Glomerular endothelial cell (primary cell): ENCODE measurements at places on chromosomes 6 and 20.

DNA sequence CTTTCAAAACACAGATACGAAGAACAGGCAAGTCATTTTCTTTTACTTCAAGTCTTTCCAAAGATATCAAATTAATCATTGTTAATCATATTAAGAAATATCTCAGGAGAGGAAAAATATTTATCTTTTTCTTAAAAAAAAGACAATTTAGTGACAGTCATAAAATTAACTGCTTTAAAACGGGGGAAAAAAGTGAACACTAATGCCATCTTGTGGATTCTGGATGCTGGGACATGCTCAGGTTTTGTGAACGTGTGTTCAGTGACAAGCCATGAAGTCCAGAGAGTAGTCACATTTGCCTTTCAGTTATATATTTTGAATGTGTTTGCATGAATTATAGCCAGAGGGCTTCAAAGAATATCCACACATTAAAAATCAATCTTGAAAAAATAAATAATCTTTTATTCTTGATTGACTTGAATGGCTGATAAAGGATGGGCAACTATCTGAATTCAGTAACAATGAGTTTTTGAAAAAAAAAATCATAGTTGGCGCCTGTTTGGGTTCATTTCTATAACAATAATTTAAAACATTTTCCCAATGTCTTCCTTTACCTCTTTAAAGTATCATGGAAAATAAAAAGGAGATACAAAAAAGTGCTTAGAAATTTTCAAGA, 74.7 kb upstream of the NOX3 start:
- no peak for DNase-seq

DNA sequence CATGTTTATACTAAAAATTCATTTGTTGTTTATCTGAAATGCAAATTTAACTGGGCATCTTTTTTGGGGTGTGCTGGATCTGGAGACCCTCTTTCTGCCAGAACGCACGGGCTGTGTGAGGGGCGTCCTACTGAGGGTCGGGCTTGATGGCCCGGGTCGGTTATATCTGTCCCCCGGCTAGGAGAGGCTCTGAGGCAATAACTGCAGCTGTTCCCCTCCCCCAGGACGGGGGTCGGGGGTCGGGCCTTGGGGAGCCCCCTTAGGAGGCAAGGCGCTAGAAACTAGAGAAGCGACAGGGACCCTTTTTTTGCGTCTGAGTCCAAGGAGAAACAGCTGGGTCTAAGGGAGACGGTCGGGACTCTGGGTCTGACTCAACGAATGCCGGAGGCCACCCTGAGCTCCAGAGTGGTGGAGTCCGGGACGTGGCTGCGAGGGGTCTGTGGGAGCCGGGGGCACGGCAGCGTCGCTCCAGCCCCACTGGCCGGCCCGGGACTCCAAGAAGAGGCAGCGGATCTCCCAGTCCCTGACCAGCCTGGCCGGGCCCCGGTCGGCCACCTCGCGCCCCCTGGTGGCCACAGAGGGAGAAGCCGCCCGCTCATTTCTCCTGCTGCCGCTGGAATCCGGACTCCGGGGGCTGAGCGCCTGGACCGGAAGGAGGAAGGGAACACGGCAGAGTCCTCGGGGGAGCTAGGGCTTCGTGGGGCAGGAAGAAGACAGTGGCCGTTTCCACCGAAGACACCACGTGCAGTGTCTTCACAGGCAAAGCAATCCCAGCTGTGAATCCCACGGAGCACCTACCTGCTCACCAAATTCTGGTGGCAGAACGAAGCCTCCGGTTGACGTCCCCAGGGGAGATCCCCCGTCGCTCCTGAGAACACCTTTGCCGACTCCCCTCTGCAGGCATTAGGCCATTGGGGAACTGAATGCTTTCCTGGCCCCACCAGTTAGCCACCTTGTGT, 24.0 kb upstream of the SCML4 start:
- DNase-seq = no peak

DNA sequence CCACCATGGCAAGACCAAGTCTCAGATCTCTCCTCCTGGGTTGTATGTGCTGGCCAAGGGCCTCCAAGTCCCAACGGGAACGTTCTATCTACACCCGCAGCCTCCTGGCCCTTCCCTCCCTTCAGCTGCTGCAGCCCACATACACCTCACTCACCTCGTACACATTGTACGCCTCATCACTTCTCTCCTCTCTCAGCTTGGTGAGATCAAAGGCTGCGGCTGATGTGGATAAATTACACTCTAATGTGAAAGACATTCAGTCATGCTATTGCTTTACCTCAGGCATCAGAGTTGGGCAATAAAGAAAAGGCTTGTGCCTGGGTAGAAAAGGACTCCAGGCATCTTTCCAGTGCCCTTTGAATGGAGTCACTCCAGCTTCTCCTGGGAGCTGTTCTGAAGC, 135.3 kb upstream of the FOXQ1 start:
- DNase-seq = no peak

- DNase-seq = no peak
These were observed 64.9 kb upstream of the NUP153 start for GRCh38 chr6:17771609-17772008.

DNA sequence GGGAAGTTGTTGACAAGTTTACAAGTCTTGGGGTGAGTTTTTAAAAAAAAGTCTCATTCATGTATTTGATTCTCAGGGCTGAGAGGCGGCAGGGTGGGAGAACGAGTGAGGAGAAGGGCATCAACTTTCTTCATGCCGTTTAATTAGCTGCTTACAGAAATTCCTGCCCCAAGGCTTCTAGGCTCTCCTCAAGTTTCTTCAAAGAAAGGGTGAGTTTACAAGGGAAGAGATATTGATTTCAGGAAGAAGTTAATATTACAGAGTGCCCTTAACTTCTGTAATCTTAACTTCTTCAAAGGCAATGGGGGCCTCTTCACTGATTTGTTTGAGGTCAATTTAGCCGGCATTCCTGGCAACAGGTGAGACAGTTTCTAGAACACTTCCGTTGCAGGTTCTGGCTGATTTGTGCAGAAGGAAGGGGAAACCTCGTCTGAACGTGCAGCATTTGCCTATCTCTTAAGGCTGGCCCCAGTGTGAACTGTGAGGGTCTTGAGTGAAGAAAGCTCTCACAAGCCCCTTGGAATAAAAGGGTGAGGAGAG, 3.4 kb upstream of the COL12A1 start:
- DNase-seq = no peak

DNA sequence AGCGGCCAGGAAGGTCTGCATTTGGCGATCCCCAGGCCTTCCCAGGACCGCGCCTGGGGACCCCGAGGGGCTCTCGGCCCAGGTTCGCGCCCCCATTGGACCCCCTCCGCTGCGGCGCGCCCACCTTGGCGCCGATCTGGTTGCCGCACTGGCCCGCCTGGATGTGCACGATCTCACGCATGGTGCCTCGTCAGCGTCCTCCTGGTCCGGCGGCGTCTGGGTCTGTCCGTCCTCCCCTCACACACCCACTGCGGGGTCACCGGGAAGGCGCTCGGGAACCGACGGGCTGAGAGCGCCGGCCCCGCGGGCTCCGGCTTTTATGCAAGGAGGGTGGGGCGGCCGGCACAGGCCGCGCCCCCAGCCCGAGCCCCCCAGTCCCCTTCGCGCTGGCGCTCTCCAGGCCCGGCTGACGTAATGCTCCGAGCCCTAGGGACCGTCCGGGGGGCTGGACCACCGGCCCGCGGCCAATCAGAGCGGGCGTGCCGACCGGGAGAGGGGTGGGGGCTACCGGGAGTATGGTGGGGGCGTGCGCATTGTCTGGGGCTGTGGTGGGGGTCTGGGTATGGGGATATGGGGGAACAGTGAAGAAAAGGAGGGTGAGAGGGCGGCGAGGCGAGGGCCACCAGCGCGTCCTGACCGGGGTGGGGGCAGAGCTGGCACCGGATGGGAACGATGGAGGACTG, at the start of gene TUBB2B:
TSS of gene TUBB2B (minus strand) at position 291 of the 683 bp plus-strand sequence. CDS start at position 181, 110 bp downstream.
- no peak for DNase-seq

- no peak for DNase-seq
These were observed 61.6 kb downstream of the SNAP25 start for GRCh38 chr20:10280018-10280908.

DNA sequence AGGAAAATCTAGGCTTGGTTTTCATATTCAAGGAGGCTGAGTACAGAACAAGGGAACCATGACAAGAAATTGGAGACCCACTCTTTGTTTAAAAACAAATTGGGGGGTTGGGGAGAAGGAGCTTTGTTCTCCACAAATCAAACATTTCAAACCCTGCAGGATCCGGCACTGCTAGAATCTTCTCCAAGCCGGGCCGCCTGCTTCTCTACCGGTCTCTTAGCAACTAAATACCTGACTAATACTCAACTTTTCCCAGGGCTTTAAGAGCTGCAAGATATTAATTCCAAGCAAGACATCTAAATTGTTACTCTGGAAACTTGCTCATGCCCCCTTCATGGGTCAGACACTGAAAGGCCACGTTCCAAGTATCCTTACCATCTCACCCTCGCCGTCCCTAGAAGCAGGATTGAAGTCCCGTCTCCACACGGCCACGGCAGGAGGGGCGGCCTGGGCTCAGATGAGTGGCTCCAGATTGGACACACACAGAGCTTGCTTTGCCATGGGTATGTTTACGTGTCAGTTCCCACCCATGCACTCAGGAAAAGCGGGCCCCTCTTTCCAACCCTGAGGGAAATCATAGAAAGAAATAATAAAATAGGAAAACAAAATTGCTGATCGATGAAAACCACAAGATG, 126.4 kb upstream of the CDH4 start:
- DNase-seq = no peak

- no peak for DNase-seq
These were observed 129.1 kb upstream of the SPACA1 start for GRCh38 chr6:87918461-87918941.
